ENCODE measurements at places on chromosomes 1 and 21.

GRCh38 chr1:205580140-205580922 is 51.5 kb downstream of the ELK4 start:
- DNase-seq: no peak

DNA sequence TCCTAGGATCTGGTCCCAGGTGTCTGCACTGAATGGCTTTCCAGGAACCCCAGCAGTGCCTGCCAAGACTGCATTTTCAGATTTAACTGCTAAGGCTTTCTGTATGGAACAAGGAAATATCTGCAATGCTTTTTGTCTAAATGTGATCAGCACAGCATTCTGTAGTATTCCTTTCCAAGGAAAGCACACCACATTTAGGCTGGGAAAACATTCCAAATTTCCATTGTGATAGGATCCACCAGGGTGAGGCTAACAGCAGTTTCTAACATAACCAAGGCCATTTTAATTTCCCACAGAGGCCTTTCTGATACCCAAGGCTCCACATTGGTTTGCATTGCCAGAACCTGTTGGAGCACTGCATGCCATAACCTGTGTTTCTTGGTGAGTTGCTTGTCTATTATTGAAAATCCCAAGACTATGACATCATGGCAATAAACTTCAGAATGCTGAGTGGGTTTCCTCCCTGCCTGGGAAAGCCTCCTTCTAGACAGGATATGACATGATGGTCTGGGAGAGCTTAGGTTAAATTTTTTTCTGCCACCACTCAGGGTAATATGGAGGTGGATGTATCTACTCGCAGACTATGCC is 23.3 kb upstream of the PTGFRN start:
- DNase-seq: peak; percentile 51

DNA sequence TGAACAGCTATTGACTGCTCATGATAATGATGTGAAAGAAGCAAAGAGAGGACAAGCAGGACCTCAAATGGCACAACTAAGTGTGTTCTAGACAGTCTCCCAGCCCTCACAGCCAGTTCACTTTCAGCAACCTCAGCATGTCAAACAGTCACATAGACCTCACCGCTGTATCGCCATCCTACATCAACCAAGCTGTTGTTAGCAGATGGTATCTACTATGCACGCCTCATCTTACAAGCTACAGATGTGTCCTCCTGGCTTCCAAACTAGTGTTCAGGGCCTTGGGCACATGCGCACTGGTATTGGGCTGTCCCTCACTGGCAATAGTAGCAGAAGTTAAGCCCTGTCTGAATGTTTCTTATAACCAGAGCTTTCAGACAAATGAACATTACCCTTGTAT is 28.4 kb downstream of the EVI5 start:
- DNase-seq: no peak

DNA sequence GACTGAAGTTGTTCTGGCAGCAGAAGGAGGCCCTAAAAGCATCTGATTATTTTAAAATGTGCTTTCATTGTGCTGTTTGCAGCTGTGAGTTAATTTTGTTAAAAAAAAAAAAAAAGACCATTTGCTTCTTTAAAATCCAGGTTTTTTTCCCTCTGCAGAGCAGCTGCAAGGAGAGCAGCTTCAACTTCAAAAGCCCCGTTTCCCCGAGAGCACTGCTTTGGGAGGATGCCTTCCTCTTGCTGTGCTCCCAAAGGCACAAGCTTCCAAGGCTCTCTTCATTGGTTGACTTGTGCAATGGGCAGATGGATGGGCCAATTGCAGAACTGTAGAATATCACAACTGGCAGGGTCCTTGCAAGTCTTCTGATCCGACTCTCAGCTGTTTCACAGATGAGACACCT is 459.2 kb upstream of the PKN2 start:
- DNase-seq: no peak

All from A172 (cell line).